Cardiac muscle cell (in vitro differentiated cells and primary cell): ENCODE measurements at places on chromosomes 6 and 20. TPM values are rescaled to one million over a fixed set of nuclear protein-coding genes. Genes with fewer than 3 reads are reported as not detected.

GRCh38 chr6:159103396-159104162, 58.8 kb upstream of the TAGAP start:
- DNase-seq: no peak

The PHACTR3 gene
- 0.14 and 17.0 TPM in 2 replicates for total RNA-seq

- peak; percentile 87 for DNase-seq
These were observed 101.3 kb downstream of the RTN4IP1 start for GRCh38 chr6:106527979-106528378.

The FBXO9 gene
- total RNA-seq: 69.9 and 87.0 TPM in 2 replicates

GRCh38 chr20:25324412-25324811, 66.2 kb downstream of the ABHD12 start:
- DNase-seq: no peak

DNA sequence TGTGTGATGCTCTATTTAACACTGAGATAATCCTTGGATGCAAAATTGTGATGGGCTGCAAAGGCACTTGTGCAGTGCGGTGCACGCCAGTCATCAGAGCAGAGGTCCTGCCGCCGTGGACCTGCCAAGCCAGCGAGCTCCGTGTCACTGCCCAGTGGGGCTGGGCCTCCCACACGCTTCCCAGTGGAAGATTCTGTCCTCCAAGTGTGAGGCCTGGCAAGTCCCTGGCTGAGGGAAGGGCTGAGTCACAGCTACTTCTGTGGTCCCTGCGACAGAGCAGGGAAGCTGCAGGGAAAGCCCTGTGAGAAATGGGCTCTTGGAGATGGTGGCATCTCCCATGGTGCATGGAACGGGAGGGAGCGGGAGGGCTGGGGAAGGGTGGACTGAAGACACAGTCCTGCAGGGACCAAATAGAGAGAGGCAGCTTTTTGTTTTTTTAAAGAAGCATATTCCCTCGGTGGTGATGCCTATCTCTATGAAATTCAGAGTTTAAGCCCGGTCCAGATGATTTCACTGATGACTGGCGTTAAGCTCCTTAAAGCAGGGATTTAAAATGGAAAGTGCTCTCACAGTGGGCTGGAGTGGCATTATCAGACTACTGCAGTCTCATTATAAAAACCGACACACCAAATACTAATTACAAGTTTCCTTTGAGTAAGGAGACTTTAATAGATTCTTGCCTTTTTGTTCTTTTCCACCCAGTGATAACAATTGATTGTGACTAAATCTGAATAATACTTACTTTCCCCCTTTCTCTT, 413.7 kb downstream of the QKI start:
- no peak for DNase-seq

- no peak for DNase-seq
These were observed 55.3 kb downstream of the FAM50B start for GRCh38 chr6:3904518-3904917.

The HCRTR2 gene
- total RNA-seq: 0.21 TPM in 1 of 2 replicates, not detected in the other

- no peak for DNase-seq
These were observed 32.8 kb downstream of the TBC1D7 start for GRCh38 chr6:13295576-13295975.

DNA sequence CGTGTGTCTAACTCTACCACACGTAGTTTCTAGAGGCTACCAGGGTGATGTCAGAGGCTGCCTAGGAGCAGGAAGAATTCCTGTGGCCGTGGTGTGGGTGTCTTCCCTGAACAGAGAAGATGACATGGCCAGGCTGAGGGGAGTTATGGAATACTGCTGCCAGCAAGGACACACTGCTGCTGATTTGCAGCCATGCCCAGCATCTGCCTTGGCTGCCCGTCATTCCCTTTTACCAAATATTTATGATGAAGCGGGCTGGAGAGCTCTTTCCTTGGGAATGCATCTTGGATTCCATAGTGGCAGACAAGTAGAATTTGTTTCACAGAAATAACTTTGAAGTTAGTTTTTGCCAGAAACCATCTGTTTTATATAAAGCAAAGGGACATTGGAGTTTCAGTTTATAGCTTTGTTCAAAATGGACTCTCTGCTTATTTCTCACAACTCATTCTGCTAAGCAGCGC, 80.8 kb upstream of the VSTM2L start:
- peak; percentile 82 for DNase-seq

The RCAN2 gene
- 33.8 and 44.9 TPM in 2 replicates for total RNA-seq

- DNase-seq: no peak
These were observed 680 bp upstream of the MTCH1 start for GRCh38 chr6:36986704-36987047.

- peak; percentile 17 for DNase-seq
These were observed 503.9 kb downstream of the ADGRB3 start for GRCh38 chr6:69138893-69139494.

DNA sequence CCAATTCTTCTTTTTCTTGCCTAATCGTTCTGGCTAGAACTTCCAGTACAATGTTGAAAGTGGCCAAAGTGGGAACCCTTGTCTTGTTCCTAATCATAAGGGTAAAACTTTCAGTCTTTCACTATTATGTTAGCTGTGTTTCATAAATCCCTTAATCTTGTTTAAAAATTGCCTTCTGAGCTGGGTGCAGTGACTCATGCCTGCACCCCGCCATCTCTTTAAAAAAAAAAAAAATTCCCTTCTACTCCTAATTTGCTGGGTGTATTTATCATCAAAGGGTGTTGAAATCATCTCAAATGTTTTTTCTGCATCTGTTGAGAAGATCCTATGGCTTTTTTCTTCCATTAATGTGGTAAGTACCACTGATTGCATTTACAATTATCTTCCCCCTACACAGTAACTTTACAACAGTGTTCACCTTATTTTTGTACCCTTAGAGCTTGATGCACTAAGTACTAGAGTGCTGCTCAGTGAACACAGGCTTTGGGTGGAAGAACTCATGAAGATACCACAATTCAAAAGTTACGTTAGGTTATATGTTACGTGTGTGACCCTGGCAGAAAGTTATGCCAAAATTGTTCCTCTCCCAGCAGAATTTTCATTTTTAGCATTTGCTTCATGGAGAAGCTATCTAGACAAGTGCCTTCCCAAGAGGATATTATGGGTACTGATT, 9.7 kb downstream of the SNRPB start:
- peak; percentile 7 for DNase-seq

GRCh38 chr20:23234311-23235078, 116.1 kb upstream of the NXT1 start:
- no peak for DNase-seq

DNA sequence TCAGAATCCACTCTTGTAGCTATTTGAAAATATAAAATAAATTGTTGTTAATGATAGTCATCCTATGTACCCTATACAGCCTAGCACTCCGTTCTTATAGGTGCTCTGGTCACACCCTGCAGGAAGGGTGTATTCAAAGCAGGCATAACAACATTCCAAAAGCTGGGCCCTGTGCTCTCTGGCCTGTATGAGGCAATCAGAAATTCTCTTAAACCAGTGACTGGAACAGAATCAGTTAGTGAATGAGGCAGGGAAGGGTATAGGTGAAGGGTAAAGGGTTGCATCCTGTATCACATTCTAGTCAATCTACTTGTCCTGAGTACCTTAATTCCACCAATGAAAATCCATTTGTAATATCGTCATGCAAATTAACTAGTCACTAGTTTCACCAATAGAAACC, 154.5 kb upstream of the ZNF217 start:
- DNase-seq: no peak

- no peak for DNase-seq
These were observed 15.0 kb downstream of the BLTP3A start for GRCh38 chr6:34806738-34807453.

DNA sequence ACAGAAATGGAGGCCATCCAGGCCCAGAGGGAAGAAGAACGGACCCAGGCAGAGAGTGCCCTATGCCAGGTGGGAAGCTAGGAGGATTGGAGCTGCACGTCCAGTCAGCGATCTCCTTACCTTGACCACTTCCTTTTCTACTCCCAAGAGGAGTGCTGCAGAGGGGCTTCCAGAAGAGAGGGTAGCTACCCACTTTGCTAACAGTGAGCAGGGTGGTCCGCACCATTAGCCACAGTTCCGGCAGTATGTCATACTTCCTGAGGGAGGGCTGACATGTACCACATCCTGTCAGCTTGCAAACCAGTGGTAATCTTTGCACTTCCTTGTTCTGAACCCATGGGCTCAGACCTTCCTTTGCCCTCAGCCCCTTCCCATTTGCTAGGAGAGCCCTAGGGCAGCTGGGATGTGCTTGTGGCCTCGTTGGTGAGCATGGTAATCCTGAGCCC, 35.4 kb downstream of the CEP250 start:
- DNase-seq: no peak

- DNase-seq: no peak
These were observed 115.4 kb downstream of the TRIM27 start for GRCh38 chr6:28808383-28808782.

GRCh38 chr6:65004283-65004682, 702.7 kb downstream of the EYS start:
- no peak for DNase-seq

The CYP24A1 gene
- total RNA-seq: not detected in 2 replicates

DNA sequence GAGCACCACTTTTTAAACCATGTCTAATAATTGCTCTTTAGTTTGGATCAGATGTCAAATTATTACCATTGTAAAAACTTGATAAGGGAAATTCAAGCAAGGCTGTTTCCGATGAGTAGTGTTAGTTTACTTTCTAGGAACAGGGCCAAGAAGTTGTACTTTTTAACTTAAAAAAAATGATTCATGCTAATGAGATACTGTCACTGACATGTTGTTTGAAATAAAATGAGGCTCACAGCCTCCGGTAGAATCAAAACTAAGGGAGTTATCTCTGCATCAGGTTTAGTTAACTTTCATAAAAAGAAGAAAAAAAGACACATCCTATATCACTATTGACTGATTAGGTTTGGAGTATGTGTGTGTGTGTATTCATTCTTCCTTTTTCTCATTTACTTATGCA, 55.2 kb upstream of the SUPT3H start:
- DNase-seq: no peak
